Suppressor macrophage treated with lipopolysaccharide for 4 hours (primary cell): ENCODE measurements at places on chromosomes 11 and 22.
A peak's percentile ranks its signal among the peaks of the same experiment; 100 is the strongest.

DNA sequence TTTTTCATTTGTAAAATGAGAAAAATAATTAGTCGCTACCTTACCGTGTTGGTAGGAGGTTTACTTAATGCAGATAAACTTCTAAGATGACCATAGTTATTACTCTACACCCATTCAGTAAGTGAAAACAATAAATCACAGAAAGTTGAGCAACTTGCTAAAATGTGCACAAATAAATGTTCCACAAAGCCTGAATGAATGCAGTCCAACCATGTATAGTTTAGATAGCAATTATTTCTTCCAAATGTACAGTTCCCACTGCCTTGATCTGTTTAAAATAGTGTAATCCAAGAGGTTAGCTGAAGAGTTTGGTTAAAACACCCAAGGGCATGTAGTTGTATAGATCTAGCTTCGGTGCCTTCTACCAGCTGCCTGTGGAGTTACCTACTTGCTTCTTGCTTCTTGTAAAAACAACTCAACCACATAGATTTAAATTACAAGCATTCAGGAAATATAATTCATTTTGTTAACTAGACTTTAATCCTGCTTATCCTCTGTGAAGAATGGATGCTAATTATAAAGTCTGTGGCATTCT, 106.3 kb upstream of the CARD18 start:
- DNase-seq = no peak

- no peak for DNase-seq
Observed at GRCh38 chr11:132365650-132366049, 995.2 kb downstream of the NTM start.

DNA sequence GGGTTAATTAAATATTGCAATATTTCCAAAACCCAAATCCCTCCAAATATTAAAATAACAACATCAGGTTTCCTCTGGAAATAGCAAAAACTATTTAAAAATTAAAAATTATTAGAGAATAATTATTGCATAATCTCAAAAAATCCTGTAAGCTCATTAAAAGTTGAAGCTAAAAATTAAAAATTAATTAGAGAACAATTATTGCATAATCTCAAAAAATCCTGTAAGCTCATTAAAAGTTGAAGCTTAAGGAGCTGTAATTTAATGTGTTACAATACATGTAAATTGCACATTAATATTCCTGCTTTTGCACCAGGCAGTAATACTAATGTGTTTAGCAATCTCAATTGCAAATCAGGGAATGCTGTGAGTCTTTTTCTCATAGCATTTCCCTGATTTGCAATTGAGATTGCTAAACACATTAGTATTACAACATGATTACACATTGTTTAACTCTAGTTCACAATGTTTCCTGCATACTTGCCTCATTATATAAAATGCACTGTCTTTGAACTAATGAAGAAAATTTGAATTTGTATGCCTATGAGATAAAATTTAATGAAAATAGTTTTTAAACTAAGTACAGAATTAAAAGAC, 247.7 kb downstream of the GUCY1A2 start:
- DNase-seq = peak; percentile 0

GRCh38 chr11:117980280-117980679, 5.9 kb upstream of the IL10RA start:
- DNase-seq = no peak

DNA sequence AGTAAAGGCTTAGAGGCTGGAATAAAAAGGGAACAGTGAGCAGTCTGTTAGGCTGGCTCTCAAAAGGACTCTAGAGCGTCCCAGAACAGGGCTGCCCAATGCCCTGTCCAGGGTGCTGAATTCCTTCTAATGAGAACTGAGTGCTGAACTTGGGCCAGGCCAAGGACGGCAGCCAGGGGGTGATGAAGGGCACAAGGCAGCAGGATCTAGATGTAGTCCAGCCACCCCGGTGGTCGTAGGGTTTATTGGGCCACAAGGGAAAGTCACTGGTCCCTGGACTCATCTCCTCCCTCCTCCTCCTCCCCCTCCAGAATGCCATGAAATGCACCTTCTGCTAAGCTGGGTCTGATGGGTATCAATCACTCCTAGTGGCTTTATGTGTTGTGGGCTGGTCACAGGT, 19.2 kb downstream of the NPTXR start:
- peak; percentile 78 for DNase-seq
